CD4-positive, alpha-beta T cell treated with Interleukin-2 at 100 ng/mL for 4 hours (primary cell): ENCODE measurements at places on chromosomes 1 and 21.

GRCh38 chr1:243917177-243917862, 67.3 kb upstream of the AKT3 start:
- DNase-seq, result no peak

DNA sequence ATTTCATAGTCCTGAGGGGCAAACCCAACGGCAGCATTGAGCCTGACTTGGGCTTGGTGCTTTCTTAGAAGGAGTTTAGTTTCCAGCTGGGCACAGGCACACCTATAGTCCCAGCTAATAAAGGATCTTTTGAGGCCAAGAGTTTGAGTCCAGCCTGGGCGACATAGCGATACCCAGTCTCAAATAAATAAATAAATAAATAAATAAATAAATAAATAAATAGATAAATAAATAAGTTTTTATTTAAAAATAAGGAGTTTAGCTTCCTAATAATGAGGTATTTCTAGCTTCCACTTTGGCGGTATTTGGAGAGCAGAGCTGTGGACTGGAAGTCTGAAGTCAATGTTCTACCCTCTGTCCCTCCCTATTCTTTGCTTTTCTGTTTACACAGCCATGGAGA, 186.6 kb downstream of the URB2 start:
- no peak for DNase-seq

- DNase-seq, result no peak
These were observed 37.9 kb upstream of the PDC start for GRCh38 chr1:186498695-186499389.

- DNase-seq, result no peak
These were observed 160.7 kb upstream of the LMO4 start for GRCh38 chr1:87167848-87168525.

DNA sequence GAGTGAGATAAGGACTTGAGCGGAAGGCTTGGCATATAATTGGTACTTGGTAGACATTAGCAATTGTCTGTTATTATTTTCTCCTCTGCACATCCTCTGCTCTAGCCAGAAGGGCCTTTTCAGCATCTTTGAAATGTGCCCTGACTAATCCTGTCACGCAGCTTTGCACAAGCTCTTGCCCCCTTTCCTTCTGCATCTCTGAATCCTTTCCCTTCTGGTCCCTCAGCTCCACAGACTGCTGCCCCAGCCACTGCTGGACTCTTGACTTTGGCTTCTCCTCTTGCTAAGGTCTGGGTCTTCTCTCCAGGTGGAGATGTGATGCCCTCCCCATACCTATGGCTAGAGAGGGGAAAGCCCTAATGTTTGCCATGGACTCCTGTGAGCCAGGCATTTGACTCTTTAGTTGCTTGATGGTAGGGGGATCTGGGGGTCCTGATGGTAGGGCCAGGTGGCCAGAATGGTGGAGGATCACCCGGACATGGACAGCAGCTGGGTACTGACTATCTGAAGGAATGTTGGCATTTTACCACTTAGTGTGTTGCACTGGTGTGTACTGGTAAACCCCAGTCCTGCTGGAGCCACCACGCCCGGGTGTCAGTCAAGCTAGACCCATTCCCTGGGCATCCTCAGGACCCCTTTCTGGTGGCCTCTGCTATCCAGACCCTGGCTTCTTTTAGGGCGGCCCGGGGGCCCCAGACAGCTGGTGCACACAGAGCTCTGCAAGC, 4.4 kb downstream of the HPCA start:
- no peak for DNase-seq

GRCh38 chr21:24716281-24716918, 890.9 kb downstream of the MRPL39 start:
- DNase-seq, result no peak

GRCh38 chr1:244614113-244614836, 38.7 kb upstream of the DESI2 start:
- DNase-seq, result no peak

- no peak for DNase-seq
These were observed 22.7 kb downstream of the PAX7 start for GRCh38 chr1:18653367-18653766.

GRCh38 chr1:37656026-37656425, 21.3 kb upstream of the RSPO1 start:
- DNase-seq, result no peak
